ENCODE measurements at places on chromosomes 12 and 14.

GRCh38 chr14:103541709-103542604 lies 13.0 kb downstream of the TRMT61A start:
- no peak for DNase-seq

DNA sequence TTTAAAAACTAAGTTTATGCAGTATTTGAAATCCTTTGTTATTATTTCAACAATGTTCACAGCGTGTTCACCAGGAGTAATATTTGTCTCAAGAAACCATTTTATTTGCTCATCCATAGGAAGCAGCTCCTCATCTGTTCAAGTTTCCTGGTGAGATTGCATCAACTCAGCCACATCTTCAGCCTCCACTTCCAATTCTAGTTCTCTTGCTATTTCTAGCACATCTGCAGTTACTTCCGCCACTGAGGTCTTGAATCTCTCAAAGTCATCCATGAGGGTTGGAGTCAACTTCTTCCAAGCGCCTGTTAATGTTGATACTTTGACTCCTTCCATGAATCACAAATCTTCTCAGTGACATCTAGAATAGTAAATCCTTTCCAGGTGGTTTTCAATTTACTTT lies 18.0 kb downstream of the CLEC9A start:
- no peak for DNase-seq

DNA sequence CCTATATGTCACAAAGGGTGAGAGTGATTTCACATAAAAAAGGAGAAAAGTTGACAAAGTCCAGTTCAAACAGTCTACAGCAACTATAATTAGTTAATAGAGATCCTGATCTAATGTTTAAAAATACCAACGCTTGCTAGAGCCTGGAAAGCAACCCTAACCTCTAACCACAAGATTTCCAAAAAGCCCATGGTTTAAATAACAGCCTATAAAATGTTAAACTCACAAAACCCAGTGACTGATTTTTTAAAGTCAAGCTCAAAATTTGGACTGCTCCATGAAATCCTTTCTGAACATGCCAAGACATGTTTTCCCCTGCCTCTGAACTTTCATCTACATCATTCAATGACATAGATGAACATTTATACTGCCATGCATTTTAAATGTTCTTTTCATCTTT lies 81.6 kb downstream of the PLEKHG7 start:
- DNase-seq = no peak

DNA sequence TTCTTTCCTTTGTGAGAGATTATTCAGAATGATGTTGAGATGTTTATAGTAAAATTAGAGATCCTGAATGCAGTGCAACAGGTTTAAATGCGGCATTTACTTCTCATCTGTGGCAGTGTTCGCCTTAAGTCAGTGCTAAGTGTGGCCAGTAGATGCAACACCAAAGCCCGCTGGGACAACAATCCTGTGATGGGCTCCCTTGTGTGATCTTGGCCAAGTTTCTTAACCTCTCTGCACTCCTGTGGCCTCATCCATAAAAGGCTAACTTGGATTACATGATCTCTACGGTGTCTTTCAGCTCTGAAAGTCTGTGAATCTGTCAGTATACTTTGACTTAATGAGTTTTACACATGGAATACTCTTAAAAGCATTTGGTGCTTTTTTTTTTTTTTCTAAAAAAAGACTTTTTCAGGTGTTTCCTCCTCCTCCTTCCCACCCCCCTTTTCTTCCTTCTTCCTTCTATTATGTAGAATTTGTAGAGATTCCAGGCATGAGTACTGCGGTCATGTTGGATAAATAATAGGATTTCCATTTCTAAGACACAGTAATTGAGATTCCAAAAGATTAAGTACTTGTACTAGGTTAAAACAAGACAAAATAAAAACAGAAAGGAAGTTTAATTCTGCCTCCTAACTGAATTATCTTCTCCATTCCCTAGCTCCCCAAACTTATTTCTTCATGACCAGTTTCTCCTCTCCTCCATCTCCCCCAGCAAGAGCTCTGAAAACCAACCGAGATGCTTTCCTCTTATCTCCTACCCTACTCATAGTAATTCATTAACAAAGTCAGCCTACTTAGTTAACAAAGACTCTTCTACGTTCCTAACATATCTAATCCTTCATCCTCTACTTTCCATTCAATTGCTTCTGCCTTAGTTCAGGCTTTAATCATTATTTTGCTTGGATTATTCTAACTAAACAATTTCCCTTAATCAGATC lies 42.2 kb upstream of the NAV3 start:
- no peak for DNase-seq
